ENCODE measurements at places on chromosomes 4 and X.

- no peak for DNase-seq
Measured at GRCh38 chr4:51884055-51884454, 41.1 kb downstream of the DCUN1D4 start.

- no peak for DNase-seq
Measured at GRCh38 chr4:84706286-84706685, 123.4 kb downstream of the CDS1 start.

- DNase-seq: no peak
Measured at GRCh38 chrX:13285693-13286092, 34.2 kb downstream of the ATXN3L start.

GRCh38 chr4:70713453-70714078 lies 8.2 kb upstream of the RUFY3 start:
- DNase-seq: no peak

GRCh38 chr4:91198951-91199350 lies 1071.8 kb downstream of the CCSER1 start:
- no peak for DNase-seq
